Activated naive CD4-positive, alpha-beta T cell (primary cell): ENCODE measurements at places on chromosomes 7 and 10.

DNA sequence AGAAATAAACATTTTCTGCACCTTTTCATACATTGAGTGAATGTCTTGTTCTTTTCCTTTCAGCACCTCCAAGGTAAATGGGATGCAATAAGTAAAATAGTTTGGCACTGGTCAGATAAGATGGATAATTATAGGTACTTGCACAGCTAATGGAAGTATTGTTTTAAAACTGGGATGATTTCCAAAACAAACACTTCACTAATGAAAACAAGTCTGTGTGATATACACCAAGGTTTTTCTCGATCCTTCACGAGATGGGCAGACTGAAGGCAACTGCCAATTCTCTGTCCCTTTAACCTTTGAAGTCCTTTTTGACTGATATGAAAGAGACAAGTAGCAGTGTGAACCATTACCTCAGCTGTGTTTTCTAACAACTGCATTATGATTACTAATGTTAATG is 423.8 kb downstream of the GFRA1 start:
- DNase-seq, result no peak

DNA sequence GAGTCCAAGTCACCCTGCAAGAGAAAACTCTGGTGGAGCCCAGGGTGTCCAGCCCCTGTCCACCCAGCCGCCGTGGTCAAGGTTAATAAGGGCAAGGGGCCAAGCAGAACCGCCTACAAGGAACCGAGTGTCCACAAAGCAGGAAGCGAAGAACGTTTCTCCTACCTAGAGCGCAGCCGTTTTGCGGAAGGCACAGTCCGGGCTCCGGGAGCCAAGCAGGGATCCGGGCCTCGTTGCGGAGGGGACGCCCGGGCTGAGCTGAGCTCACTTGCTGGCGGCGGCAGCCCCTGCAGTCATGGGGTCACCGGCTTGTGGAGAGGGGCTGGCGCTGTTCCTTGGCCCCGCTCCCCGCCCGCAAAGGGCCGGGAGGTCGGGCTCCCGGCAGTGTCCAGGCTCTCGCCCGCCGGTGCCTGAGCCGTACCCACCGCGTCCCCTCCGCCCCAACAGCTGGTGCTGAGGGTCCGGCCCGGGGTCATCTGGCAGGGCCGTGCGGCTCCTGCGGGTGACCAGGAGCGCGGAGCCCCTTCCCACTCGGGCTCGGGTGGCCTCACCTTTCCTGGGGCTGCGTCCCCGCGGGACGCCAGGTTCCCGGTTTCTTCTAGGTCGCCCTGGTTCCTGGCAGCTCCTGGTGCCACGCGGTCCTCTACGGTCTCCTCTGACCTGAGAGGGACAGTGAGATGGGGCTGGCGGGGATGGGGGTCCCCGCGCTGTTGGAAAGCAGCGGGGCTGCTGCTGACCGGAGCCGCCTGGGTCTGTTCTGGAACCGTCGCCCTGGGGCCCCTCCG is 14.0 kb upstream of the ZNF273 start:
- DNase-seq, result no peak

- no peak for DNase-seq
Measured at GRCh38 chr7:47710201-47710935, 128.5 kb upstream of the TNS3 start.

DNA sequence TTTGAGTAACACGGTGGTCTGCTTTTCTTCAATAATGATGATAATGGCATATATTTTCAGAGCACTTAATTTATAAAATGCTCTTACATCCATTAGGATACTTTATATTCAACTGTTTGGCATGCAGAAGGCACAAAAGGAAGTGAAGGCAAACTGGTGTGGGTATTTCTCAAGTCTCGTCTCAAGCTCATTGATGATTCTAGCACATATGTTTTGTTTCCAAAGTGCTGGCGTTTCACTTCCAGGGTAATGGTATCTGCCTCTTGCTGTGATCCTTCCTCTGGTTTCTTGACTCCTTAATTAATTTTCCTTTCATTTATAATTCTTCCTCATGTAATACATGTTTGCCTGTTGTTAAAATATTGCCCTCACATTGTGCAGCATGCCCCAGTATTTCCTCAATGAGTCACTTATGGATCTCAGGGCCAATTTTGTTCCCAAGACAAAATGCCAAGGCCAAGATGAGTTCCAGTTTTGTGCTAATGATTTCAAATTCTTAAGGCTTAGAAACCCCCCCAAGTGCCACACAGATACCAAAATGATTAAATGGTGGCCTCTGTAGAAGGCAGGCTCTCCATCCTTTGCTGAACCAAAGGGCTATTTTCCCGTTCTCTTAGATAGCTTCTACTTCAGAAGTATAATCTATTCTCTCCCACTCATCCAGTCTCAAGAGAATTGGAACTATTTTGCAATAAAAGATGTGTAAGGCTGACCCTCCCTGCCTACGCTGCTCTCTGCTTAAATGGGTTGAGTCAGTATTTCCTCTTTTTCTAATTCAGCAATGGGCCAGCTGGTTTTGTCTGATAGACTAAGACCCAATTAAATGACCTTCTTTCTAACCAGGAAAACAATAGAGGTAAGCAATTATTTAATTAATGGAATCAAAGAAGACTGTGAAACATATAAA is 171.2 kb downstream of the ZNF365 start:
- no peak for DNase-seq
